ENCODE measurements at places on chromosomes 16 and 17.

GRCh38 chr17:41664587-41665565 lies 23.8 kb upstream of the EIF1 start:
- no peak for DNase-seq

DNA sequence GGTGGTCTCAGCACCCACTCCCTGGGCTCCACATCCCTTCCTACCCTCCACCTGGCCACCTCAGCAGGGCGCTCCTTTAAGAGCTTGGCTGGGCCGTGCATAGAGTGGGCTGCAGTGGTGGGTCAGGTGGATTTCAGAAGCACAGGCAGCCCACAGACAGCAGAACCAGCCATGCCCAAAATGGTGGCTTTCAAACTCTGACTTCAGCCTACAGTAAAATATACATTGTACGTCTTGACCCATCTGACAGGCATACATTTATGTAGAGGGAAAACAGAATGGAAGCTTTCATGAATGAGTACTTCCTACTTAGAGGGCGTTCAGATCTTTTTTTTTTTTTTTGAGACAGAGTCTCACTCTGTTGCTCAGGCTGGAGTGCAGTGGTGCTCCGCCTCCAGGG lies 26.0 kb upstream of the LASP1NB start:
- no peak for DNase-seq

DNA sequence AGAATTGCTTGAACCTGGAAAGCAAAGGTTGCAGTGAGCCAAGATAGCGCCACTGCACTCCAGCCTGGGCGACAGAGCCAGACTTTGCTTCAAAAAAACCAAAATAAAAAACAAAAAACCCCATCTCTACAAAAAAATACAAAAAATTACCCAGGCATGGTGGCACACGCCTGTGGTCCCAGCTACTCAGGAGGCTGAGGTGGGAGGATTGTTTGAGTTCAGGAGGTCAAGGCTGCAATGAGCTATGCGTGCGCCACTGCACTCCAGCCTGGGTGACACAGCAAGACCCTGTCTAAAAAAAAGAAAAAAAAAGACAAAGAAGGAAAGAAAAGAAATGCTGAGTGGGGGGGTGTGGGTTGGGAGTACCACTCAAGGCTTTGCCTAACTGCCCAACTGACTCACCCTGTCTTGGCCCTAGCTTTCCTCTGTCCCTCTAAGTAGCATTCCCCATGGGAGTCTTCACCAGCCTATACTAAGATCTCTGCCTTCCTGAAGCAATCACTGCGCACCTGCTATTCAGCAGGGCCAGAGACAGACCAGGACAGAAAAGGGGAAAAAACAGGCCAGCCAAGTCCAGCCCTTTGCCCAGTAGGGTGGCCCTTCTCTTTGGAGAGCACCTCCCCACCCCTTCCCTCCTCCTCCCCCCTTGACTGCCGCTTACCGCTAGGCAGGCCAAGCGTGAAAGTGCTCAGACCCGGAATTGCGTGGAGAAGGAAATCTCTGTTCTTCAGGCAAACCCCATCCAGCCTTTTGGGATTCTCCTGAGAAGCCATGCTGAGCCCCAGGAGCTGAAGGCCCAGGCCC lies 45.8 kb downstream of the RTN4RL1 start:
- DNase-seq, result peak; percentile 32

GRCh38 chr17:61689610-61690180 lies 98.7 kb upstream of the NACA2 start:
- no peak for DNase-seq

DNA sequence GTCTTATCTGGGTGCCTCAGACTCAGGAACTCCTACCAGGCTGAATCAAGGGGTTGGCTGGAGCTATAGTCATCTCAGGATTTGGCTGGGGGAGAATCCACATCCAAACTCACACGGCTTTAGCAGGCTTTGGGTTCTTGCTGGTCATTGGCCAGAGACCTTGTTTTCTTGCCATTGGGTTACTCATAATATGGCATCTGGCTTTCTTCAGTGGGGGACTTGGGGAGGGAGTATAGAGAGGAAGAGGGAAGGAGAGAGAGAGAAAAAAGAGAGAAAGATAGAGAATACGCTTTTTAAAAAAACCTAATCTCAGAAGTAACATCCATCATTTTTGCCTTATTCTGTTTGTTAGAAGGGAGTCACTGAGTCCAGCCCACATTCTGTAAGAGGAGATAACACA lies 191.5 kb upstream of the SHISA6 start:
- DNase-seq, result no peak

DNA sequence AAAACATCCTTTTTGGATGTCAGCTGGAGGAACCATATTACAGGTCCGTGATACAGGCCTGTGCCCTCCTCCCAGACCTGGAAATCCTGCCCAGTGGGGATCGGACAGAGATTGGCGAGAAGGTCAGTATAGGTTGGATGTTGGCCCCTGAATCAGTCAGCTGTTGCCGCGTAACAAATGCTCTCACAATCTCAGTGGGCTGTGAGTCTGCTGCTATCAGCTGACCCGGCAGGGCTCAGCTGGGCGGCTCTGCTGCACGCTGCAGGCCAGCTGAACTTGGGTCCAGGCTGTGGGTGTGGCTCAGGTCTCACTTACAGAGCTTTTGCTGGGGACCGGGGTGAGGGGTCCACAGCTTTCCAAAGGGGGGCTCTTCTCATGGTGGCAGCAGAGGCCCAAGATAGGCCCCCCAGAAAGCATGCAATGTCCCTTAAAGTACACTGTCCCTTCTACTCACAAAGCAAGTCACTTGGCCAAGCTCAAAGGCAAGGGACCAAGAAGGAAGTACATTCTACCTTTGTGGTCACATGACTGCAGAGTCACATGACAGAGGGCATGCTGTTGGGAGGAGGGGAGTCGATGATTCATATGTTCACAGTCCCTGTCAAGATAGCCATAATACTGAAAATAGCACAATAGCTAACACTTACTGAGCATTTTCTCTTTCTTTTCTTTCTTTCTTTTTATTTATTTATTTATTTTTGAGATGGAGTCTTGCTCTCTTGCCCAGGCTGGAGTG lies 134.2 kb downstream of the ABCC1 start:
- no peak for DNase-seq

GRCh38 chr17:20941872-20942271 lies 100.9 kb downstream of the USP22 start:
- no peak for DNase-seq

DNA sequence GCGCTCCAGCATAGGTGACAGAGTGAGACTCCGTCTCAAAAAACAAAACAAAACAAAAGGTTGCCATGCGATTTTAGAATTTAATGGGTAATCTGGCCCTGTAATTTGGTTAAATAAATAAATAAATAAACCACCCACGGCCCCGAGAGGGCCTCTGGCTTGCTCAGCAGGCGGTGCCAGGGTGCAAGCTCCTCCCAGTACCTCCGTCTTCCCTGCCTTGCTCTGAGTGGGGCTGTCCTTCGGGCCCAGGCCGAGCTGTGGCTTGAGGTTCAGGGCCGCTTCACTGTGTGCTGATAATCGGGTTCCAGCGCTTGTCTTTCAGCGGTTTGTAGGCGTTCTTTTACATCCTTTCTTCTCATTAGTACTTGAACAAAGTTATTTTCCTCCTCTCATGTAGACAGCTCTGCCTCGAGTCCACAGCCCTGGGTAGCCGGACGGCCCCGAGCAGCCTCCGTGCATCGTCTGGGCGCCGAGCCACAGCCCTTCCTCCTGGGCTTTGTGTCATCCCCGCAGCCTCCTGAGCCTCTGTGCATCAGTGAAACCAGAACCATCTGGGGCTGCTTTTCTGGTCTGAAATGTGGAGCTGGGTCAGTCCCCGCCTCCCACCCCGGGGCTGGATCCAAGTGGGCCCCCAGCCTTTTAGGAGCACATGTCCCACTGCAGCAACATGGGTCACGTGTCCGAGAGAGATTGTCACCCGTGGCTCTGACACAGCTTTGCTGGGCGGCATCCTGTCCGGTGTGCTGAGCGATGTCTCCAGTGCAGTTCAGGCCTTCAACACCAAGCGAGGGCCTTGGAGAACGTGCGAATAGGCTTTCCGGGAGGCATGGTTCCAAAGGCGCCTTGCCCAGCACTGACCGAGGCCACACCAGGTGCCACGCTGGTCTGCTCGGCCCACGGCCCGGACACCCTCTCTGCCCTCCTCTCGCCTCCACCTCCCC lies 157.4 kb upstream of the CHMP6 start:
- DNase-seq, result no peak

- DNase-seq, result no peak
These were observed 8.2 kb upstream of the KLHL36 start for GRCh38 chr16:84640145-84640544.

DNA sequence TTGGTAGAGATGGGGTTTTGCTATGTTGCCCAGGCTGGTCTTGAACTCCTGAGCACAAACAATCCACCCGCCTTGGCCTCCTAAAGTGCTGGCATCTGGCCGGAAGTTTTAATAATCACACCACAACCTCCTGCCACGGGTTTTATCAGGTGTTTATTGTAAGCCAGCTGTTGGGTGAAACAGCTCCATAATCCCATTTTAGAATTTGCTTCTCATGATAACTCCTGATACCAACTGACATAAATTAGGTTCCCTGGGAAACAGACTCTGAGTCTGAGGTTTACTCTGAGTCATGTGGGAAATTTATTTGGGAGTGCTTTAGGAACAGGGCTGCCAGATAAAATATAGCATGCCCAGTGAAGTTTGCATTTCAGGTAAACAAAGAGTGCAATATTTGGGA lies 122.6 kb upstream of the MED13 start:
- DNase-seq, result no peak

- DNase-seq, result no peak
These were observed 129.5 kb upstream of the SDK2 start for GRCh38 chr17:73773702-73774101.

GRCh38 chr17:78624324-78625151 lies 47.3 kb upstream of the DNAH17 start:
- DNase-seq, result no peak

- DNase-seq, result no peak
These were observed 897 bp upstream of the CYGB start for GRCh38 chr17:76538281-76538931.

DNA sequence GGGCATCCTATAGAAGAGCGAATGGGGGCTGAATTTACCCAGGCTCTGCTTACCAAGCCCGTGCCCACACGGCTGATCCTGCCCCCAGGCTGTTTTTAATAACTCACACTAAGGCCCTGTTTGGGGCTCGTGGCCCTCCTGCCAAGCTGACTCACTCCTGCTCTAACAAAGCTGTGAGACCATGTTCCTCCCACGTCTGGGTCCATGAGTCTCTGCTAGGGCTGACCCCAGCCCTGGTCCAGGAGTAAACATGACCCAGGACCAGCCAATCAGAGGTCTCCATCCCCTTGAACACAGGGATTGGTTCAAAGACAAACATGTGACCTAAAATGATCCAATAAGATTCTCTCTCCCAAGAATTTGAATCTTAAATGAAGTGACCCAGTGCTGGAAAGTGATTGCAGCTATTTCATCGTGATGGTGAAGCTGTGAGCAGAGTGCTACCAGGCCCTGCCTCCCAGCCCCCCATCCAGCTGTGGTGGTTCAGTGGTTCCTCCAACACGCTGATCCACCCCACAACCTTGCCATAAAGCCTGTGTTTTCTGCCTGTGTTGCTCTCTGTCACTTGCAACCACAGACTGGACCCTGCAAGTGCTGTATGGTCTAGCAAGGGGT lies 57.2 kb downstream of the C16orf82 start:
- no peak for DNase-seq

GRCh38 chr16:78866521-78866920 lies 734.0 kb downstream of the MAF start:
- no peak for DNase-seq

- no peak for DNase-seq
These were observed 6.5 kb downstream of the KSR1 start for GRCh38 chr17:27462714-27463113.

DNA sequence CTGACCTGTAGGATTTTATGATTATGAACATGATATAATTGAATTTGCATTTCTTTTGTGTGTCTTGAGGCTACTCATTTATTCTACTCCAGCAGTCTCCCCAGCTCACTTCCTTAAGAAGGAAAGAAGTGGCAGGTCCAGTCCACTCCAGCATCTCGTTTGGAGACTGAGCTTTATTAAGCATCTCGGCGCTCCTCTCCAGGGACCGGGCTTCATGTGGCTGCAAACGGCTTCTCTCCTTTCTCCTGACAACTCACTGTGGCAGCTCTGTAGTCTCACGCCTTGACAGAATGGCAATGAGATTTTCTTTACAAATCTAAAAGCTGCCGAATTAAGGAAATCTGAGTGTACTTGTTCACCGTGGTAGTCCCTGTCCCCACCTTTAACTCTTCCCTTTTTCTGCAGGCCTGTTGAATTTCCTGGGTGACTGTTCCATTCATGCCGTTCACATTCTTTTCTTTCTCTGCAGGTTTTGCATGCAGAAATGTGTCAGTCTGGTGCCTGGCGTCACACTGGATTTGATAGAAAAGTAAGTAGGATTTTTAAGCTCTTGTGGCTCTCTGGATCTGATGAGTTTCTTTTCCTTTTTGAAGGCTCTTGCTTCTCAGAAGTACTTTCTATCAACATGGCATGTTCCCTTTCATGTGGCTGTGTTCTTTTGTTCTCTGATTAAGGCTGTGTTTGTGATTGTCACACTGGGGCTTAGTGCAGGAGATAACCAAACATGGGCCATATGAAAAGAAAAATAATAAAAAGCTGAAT lies 200.5 kb upstream of the CHMP6 start:
- no peak for DNase-seq

DNA sequence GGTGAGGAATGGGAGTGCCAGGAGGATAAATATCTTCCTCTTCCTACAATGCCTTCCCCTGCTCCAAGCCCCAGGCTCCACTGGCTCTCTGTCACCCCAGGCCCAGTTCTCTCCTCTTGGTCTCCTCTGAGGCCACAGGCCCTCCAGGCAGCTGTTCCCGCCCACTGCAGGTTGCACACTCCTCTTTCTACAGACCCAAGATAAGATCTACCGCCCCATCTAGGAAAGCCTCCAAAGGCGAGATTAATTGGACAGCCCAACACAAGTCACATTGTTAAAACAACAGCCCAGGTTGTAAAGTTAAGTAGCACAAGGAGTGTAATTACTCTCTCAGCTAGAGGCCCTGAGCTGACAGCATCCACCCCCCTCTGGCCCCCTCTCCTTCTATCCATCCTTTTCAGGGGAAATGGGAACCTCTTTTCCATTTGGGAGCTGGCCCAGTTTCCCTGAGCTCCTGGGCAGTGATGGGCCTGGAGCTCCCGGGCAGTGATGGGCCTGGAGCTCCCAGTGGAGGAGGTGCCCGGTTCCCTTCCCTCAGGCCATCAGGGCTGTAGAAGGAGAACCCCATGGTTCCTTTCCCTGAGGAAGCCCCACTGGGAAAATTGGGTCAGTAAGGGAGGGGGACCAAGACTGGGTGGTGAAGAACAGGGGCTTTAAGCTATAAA lies 7.3 kb downstream of the DLX4 start:
- no peak for DNase-seq

- DNase-seq, result no peak
These were observed 354.0 kb downstream of the FOXL1 start for GRCh38 chr16:86932130-86932982.

- no peak for DNase-seq
These were observed 6.6 kb downstream of the ABI3 start for GRCh38 chr17:49216953-49217650.

GRCh38 chr16:6926341-6926740 lies 406.3 kb upstream of the RBFOX1 start:
- no peak for DNase-seq

GRCh38 chr16:929227-930073 lies 41.3 kb downstream of the LMF1 start:
- DNase-seq, result no peak
